ENCODE measurements at places on chromosomes 11 and 22. TPM values are rescaled to one million over a fixed set of nuclear protein-coding genes. Genes with fewer than 3 reads are reported as not detected.

GRCh38 chr11:12433121-12433520 is 55.8 kb downstream of the PARVA start:
- no peak for DNase-seq

- DNase-seq, result no peak
These were observed 201.3 kb downstream of the TMEM135 start for GRCh38 chr11:87239001-87239400.

Gene OR2AG1
- 0.16 TPM for polyA plus RNA-seq

DNA sequence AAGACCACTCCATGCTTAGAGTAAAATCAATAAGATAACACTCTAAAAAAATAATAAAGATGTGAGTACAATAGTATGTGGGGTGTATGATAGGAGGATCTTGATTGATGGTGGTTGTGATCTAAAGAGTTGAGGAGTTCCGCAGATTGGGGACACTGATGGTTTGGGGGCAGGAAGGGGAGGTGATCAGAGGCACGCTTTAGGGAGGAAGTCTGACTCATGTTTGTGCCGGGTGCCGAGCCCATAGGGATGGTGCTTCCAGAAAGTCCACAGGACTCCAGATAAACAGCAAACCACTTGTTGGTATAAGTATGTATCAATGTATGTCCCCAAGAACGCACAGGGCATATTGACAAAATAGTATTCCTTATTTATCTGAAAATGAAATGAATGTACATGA is 27.5 kb downstream of the LINC01488 start:
- DNase-seq, result no peak

GRCh38 chr11:92225125-92225567 is 528 bp downstream of the FAT3 start:
- DNase-seq, result peak; percentile 52

Gene VSIG2
- not detected for polyA plus RNA-seq

DNA sequence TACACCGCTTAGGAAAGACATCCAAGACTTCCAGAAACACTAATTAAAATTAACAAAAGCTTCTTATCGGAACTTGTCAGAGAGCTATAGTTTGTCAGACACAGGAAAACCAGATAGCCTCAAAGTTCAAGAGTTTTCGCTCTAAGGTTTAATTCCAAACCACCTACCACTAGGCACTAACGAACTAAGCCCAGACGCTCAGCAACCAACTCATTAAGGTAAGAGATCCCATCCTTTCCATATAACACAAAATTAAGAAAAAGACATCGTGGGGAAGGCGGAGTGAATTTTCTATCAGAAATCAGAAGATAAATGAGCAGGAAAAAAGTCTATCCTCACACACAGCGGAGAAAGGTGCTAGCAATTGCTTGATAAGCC is 382 bp downstream of the IMMP1L start:
- no peak for DNase-seq

Gene SF1
- polyA plus RNA-seq, result 76.9 TPM

DNA sequence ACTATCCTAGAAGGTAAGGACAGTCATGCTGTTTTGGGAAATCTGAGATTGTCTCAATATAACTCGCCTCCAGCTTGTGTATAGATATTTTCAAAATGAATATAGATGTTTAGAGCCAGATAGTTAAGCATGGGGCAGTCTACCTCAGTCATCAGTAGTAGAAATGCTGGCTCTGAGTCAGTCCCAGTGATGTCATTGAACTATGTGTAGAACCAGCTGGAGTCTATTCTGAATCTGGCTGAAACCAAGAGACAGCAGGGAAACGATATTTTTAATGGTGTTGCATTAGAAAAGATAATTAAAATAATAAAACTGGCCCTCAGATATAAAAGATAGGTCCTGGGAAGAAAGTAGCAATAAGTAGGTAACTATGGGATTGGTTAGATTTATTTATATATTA is 25.9 kb downstream of the PIWIL4 start:
- no peak for DNase-seq
